ENCODE measurements at places on chromosomes 3 and 15.

GRCh38 chr3:7209098-7209497 is 348.2 kb downstream of the GRM7 start:
- DNase-seq, result no peak

DNA sequence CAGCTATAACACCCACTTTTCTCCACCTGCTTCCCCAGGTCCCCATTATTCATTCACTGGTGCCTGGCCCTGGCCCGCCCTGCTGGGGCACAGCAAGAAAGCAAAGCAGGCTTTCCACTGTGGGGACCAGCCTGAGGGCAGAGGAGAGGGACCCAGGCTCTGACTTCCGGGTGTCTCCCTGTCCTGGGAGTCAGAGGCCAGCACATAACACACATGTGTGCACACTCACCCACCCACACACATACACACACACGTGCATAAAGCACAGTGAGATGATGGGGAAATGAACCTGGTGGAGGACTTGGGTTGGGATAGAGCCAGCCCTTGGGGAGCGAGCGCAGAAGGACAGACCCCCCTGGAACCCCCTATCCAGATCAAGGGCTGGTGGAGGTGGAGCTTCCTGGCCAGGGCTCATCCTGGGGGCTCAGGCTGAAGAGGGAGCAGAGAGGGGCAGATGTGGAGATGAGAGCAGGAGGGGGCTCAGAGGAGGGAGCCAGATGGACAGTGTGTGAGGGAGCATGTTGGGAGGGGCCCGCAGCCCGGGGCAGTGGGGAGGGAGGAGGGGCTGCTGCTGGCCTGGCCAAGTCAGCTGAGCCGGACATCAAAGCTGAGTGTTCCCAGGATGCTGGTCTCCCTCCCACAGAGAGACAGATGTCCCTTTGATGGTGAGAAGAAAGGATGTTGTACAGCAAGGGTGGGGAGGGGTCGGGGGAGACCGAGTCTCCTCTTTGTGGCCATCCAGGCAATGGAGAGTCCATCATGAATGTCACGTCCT is 78.2 kb downstream of the LINGO1 start:
- DNase-seq, result no peak

- no peak for DNase-seq
These were observed 134.9 kb downstream of the CACNA2D3 start for GRCh38 chr3:54257125-54257720.

DNA sequence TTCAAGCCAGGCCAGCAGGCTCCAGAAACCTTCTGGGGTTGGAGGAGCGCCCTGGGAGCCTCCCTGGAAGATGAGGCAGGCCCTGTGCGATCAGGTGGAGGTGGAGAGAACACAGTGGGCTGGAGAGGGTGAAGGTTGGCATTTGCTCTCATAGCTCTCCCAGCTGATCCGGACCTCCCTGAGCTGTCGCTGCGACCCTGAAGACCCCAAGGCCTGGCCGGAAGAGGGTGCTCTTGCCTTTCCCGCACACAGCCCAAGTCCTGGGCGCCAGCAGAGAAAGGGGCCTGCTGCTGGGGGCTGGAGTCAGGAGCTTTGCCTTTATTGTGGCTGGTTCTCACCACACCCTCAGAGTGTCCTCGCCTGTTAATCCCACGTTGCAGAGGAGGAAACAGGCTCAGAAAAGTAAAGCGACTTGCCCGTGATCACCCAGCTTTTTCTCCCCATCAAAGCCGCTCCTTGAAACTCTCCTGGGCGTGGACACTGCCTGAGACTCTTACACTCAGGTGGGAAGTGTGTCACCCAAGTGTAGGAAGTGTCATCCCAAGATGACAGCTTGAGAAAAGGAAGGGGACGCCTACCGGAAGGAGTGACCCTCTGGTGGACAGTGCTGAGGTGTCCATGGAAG is 8.6 kb upstream of the RPL29 start:
- no peak for DNase-seq

DNA sequence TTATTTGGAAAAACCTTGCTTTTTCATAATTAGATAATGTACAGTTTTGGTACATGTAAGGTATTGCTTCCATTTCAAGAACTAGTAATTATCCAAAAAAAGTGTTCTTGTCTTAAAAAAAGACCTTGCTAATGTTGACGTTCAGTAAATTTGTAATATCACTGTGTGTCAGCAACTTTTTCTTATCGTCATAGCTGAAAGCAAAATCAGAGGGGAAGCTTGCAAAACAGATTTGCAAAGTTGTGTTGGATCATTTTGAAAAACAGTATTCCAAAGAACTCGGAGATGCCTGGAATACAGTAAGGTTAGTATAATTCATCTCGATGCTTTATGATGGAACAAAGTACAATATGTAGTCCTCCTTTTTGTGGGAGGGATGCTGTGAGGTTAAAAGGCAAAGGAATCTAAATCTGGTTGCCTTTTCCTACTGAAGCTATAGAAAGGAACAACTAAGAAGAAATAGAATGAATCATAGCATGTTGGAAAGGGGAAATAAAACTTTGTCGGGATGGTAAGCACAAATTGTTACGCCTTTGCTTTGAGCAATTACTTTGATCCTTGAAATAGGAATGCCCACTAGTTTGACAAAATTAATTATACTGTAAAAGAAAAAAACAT is 1.5 kb downstream of the NSUN3 start:
- DNase-seq, result no peak

DNA sequence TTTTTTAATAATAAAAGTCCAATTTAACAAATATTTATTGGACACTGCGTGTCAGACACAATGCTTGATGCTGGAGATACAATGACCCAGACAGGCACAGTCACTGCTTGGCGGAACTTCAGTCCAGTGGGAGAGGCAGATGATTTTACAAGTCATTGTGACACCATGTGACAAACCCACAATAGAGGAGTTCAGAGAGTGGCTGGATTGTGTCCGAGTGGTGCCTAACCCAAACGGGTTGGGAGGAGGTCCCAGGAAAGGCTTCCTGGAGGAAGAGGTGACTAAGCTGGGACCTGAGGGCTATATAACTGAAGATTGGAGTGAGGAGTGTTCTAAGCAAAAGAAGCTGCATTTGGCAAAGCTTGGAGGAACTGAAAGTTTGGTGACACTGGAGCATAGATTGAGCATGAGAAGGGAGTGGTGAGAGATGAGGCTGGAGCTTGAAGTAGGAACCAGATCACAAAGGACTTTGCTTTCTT is 41.4 kb downstream of the CRTC3 start:
- DNase-seq, result no peak

DNA sequence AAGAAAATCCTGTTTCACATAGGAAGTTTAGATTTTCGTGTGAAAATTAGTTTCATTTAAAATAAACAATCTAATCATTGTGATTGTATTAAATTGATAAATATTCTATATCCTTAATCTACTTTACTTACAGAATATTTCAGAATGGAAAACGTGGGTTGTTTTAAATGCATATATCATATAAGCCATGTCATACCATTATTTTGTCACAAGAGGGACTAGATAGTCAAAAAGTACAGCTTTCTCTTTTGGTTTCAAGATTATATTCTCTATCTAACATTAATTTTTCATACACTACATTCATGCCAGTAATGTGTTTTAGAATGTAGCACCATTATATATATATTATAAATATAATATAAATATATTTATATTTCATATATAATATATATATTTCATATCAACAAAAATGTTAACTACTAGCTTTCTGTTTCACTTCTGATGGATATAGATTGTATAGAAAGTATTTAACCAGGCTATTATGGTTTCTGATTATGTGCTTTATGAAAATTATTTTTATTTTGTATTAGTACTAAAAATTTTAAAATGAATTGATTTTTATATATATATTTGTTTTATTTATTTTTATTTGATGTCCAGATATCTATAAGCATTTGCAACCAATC is 45.3 kb downstream of the OSTN start:
- no peak for DNase-seq

DNA sequence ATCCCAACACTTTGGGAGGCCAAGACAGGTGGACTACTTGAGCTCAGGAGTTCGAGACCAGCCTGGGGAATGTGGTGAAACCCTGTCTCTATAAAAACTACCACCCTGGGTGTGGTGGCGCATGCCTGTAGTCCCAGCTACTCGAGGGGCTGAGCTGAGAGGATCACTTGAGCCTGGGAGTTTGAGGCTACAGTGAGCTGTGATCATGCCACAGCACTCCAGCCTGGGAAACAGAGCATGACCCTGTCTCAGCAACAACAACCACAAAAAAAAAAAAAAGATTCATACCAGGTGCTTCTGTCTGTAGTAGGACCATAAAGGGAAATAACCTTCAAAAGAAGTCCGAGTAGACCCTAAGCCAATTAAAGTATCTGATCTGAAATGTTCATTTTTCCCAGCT is 94.5 kb downstream of the SERPINI1 start:
- no peak for DNase-seq

- DNase-seq, result no peak
These were observed 200.6 kb downstream of the MYRIP start for GRCh38 chr3:40009991-40010390.

DNA sequence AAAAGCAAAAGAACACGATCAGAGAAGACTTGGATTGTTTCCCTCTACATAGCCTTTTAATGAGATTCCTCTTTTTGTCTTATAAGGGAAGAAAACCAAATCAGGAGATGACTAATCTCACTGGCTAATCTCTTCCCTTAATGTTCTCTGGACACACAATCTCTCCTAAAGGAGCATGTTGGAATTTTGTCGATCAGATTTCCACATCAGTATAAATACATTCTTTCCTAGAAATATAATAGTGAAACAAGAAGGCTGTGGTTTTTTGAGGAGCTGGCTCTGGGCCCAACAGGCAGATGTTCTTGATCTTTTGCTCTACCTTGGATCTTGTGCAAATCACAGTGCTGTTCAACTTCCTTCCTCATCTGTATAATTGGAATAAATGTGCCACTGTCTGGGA is 94.0 kb downstream of the GTPBP8 start:
- DNase-seq, result no peak

DNA sequence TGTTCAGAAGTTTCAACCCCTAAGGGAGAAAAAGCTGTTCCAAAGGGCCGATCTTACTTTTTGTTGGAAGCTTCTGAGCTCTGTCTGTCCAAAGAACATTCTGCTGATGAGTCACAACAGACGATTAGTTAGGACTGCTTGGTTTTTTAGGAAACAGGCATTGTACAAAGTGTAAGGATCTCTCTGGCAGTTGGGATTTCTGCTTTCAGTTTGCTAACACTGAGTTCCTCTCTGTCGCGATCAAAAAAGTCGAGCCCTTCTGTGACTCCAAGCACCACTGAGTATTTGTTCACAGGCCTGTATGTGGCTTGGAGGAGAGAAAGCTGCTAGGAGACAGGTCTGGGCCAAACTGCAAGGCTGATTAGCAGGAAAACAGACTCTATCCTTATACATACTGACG is 91.8 kb upstream of the PFN2 start:
- no peak for DNase-seq

DNA sequence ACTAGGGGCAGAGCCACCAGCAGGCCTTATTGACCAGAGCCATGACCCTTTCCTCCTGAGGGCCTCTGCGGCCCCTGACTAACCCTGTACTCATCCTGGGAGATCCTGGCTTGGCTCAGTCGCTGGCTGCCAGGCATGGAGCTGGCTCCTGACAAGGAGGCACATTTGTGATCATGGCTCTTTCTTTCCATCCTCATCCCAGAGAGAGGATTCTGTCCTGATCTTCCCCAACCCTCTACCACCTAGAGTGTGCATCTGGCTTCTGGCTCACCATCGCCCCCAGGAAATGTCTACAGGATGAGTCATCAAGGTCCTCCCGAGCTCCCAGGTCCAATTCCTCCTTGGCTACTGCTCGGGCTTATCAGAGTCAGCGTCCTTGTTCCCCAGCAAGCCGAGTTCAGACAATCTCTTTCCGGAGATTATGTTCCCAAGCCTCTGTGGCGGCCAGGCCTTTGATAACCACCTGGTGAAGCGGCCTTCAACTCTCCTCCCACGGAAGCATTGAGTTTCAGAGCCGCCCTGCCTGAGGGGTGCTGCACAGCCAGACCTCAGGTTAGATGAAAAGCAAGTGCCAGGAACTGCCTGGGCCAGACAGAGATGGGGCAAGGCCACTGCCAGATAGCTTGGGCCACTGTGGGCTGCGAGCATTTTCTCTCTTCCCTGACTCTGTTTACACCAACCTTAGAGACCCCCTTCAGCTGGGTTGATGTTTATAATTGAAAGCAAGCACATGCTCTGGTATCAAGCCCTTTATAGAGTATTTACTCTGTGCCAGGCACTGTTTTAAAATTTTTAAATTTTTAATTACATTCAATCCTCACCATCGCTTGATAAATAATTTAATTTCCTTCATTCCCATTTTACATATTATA is 44.3 kb upstream of the MRPS22 start:
- no peak for DNase-seq

DNA sequence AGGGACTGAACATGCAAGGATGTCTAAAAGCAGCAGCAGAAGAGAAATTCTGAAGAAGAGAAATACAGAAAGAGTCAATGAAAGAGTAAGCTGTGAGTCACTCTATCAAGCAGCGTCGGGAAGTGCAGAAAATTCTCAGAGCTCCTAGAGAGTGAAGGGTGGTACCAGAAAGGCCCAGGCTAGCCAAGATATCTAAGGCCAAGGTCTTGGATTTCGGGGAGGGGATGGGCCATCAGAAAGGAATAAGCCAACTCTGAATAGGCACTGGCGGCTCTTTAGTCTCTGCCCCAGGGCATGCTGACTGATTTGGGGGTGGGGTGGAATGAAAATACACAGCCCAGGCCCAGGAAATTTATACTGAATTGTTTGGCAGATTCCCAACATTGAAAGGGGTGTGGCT is 70.8 kb downstream of the GPR156 start:
- DNase-seq, result no peak

GRCh38 chr3:59788133-59788532 is 738.3 kb upstream of the CFAP20DC start:
- no peak for DNase-seq

- DNase-seq, result no peak
These were observed 939.9 kb downstream of the VGLL3 start for GRCh38 chr3:86051058-86051457.

DNA sequence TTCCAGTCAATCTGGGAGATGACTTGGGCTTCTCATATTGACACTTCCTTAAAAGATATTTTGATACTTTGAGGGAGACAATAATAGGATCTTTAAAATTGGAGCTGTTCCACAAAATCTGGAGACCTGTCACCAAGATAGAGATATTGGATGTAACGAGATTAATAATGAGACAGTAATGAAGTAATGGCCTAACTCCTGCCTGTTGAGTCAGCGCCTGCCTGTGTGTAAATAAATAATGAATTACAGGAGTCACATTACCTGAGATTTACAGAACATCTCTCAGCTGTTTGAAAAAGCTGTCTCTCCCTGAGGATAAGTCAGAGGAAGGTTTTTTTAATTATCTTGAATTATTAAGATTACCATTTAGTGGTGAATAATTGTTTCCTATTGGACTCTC is 43.8 kb upstream of the MITF start:
- DNase-seq, result no peak

- no peak for DNase-seq
These were observed 47.5 kb upstream of the SELENOK start for GRCh38 chr3:53939086-53939582.

GRCh38 chr3:149393345-149394160 is 16.1 kb upstream of the TM4SF1 start:
- no peak for DNase-seq

DNA sequence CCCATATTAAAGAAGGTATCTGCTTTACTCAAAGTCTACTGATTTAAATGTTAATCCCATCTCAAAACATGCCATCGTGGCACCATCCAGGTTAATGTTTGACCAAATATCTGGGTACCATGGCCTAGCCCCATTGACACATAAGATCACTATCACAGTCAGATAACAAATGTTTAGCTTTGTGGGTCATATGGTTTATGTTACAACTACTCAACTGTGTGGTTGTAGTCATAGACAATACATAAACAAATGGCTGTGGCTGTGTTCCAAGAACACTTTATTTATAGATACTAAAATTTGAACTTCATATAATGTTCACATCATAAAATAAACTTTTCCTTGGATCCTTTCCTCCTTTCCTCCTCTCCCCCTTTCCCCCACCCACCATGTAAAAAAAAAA is 9.8 kb upstream of the SNRPN start:
- no peak for DNase-seq

All from stimulated activated CD8-positive, alpha-beta memory T cell treated with anti-CD3 and anti-CD28 coated beads, Interleukin-2, amount 100 ng/mL, for 1 hour (primary cell).